Eye (tissue), 1 donor: ENCODE measurements at places on chromosomes 12 and 14.

GRCh38 chr12:85681333-85681732 lies 154.9 kb downstream of the RASSF9 start:
- DNase-seq, result no peak

GRCh38 chr12:30598889-30599288 lies 96.8 kb downstream of the IPO8 start:
- peak; percentile 13 for DNase-seq

DNA sequence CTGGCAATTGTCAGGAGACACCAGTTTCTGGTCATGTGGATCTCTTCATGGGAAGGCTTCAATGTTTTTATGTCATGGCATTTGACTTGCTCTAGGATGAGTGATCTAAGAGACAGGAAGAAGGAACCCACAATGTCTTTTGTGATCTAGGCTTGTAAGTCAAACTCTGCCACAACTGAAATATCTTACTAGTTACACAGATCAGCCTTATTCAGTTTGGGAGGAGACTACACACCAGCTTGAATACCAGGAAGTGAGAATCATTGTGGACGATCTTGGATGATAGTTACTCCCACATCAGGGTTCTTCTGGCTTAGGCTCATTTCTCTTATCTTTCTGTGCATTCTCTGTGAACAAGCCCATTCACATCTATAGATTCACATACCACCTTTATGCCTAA lies 236.2 kb upstream of the FBXO33 start:
- DNase-seq, result no peak

- no peak for DNase-seq
These were observed 42.6 kb downstream of the LIMA1 start for GRCh38 chr12:50240792-50241114.

GRCh38 chr14:81471062-81471461 lies 62.6 kb downstream of the SEL1L start:
- no peak for DNase-seq

DNA sequence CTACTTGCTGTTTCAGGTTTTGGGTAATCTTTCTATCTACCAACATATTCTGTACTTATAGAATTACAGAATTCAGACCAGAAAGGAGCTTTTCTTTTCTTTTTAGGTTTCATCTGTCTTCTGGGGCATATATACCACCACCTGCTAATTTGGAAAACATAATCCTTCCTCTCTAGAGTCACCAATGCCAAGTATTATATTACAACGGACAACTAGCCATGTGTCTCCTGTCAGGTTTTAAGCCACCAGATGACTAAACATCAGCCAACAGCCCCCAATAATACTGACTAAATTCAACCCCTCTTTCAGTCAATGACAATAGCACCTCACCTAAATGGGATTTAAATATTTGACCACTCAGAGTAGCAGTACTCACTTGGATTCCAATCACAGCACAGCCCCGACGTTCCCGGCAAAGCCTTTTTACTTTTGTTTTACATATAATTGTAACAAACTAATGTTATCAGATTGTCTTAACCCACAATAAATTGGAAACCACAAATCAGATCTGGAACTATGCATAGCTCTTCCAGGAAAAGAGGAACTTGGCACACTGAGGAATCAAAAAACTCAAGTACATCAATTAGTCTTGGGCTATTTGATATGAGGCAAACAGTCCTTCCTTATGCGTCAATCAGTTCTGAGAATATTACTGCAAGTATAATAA lies 13.5 kb downstream of the SLC11A2 start:
- DNase-seq, result no peak

GRCh38 chr12:31326736-31327659 lies 1.0 kb upstream of the SINHCAF start:
- DNase-seq, result peak; percentile 86

GRCh38 chr12:93705237-93705636 lies 28.1 kb downstream of the CRADD start:
- DNase-seq, result peak; percentile 23

- no peak for DNase-seq
These were observed 925.1 kb upstream of the ATXN7L3B start for GRCh38 chr12:73612551-73612950.

GRCh38 chr12:120276734-120277133 lies 11.2 kb upstream of the PXN start:
- DNase-seq, result no peak

GRCh38 chr12:108595711-108596647 lies 1.9 kb downstream of the TMEM119 start:
- no peak for DNase-seq

GRCh38 chr12:1838994-1839365 lies 18.6 kb downstream of the LRTM2 start:
- no peak for DNase-seq
